Thoracic aorta (tissue), 2 donors: ENCODE measurements at places on chromosomes 1 and 21.

DNA sequence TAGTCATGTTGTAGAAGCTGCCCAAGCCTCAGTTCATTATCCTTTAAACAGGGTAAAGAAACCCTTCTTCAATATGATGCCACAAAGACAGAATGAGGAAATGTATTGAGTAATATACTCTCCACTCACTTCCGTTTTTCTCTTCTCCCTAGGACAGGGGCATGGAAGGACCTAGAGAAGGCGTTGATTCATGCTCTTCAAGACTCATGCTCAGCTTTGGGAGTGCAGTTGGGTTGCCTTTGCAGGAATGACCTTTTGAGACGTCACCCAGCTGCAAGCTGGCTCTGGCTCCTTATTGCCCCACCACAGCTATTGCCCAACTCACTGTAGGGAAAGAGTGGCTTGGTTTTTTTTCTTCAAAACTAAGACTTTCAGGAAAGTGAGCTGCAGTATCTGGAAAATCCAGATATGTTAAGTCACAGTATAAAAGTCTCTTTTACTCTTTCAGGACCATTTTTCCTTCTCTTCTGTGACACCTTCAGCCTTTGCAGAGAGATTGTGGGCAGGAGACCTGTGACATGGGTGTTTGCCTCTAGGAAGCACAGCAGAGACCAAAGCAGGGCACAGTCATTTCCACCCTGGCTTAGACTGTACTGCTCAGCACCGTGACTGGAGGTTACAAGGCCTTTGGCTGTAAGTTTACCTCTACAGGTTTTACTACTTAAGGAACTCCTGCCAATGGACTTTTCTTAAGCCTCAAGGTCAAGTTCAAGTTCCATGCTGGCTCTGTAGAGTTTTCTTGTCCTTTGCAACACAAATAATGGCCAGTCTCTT is 39.5 kb downstream of the XCL2 start:
- DNase-seq = peak; percentile 21

- no peak for DNase-seq
These were observed 3.2 kb downstream of the DVL1 start for GRCh38 chr1:1345860-1346500.

DNA sequence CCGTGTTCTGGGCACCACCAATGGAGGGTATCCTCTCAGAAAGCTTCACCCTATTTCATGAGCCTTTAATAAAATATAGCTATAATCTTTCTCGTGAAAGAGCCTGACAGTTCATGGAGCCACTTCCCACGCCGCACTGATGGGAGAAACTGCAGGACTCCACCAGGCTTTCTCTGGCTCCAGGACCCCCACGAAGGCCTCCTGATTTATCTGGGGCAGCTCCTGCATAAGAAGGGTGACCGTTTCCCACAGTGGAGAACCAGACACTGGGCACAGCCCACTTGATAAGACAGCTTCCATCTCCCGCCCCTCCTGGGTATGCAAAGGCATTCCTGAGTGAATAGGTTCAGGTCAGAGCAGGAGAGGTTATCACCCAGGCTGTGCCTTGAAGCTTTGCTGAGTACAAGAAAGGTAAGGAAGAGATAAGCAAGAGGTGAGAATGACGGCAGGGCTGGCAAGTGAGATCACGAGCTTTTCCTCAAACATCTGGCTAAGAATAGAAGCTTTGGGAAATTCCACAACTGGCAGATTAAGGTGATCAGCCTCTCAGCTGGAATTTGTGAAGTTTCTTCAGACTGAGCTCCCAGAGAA is 499.8 kb downstream of the KIF26B start:
- no peak for DNase-seq

- DNase-seq = no peak
These were observed 104.6 kb upstream of the F3 start for GRCh38 chr1:94646141-94646643.

- no peak for DNase-seq
These were observed 265.1 kb upstream of the NEGR1 start for GRCh38 chr1:72547412-72547811.

DNA sequence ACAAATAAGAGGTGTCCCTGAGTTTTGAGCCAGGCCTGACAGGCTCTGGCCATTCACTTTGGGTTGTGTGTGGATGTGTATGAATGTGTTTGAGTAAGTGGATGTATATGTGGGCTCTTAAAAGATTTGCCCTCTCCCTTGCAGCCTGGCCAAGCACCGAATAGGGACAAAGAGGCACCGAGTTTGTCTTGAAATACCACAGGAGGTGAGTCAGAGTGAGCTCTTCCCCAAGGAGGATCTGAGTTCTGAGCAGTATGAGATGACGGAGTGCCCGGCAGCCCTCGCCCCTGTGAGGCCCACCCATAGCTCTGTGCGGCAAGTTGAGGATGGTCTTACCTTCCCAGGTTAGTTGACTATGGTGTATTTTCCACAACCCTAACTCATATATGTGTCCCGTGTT is 19.0 kb downstream of the KDM4A start:
- DNase-seq = no peak

- DNase-seq = no peak
These were observed 103.7 kb upstream of the DPT start for GRCh38 chr1:168832661-168833060.

DNA sequence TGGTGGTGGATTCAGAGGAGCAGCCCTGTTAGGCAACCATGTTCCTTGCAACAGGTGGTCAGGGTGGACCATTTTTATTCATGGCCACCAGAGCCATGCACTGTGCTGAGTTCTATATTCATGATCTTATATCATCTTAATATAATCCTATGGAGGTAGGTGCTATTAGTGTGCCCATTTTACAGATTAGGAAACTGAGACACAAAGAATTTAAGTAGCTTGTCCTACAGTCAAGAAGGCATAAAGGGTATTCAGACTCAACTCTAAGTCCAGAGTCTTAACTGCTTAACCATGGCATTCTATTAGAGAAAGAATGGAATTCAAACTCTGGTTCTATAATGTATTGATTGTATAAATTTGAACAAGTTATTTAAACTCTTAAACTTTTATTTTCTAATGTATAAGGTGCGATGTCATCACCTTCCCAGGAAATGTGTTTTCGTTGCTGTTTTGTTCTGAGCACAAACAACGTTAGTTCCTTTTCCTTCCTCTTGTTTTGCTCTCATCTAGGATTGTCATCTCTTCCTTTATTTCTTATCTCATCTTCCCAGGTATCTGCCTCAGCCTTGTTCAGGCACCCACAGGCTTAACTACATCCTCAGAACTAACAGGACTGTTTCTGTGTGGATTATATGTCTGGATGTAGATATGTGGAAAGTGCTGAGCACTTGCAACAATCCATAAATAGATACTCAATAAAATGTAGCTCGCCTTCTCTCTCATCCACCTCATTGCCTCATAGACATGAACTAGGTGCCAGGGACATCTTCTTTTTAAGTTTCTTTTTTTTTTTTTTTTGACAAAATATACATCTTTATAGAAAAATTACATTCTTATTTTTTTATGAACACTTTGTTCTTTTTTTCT is 207.1 kb downstream of the NFIA start:
- no peak for DNase-seq

DNA sequence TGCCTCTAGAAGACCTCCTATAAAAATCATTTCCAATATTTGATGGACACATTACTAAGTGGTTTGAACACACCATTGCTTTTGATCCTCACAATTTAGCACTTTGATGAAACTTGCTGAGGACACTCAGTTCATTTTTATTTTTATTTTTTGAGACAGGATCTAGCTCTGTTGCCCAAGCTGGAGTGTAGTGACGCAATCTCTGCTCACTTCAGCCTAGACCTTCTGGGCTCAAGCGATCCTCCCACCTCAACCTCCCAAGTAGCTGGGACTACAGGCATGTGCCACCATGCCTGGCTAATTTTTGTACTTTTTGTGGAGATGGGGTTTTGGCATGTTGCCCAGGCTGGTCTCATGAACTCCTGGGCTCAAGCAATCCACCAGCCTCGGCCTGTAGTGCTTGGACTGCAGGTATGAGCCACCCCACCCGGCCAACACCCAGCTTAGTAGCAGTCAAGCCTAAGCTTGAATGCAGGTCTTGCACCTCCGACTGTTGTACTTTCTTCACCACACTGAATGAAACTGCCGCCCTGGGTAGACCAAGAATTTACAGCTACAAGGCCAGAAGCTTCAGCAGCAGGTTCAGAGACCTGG is 24.8 kb upstream of the ATP2B4 start:
- no peak for DNase-seq

DNA sequence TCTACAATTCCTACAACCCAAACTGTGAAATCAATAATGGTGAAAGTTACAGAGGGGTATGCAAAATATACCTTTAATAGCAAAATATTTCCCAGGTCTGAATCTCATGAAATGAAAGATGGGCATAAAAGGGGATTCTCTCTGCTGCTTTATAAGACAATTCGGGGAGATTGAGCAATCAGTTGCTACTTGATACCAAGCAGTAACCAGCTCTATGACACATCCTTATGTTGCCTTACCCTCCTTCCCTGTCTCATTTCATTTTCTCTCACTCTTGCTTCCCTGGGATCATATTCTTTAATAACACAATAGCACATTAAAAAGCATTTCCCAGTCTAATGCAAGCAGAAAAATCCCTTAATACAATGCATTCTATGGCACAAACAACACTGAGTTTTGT is 29.0 kb downstream of the ZSWIM5 start:
- DNase-seq = no peak

DNA sequence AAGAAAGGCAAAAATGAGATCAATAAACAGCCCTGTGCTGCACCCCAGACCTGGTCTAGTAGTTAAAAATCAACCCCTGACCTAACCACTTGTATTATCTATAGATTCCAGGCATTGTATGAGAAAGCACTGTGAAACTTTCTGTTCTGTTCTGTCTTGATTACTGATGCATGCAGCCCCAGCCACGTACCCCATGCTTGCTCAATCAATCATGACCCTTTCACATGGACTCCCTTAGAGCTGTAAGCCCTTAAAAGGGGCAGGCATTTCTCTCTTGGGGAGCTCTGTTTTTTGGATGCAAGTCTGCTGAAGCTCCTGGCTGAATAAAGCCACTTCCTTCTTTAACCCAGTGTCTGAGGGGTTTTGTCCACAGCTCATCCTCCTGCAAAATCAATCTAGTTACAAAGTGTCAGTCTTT is 24.2 kb upstream of the CD34 start:
- no peak for DNase-seq

- no peak for DNase-seq
These were observed 8.1 kb downstream of the COL8A2 start for GRCh38 chr1:36116901-36117300.

GRCh38 chr1:40973912-40974311 is 5.6 kb upstream of the CTPS1 start:
- no peak for DNase-seq

GRCh38 chr1:75062111-75062510 is 72.1 kb upstream of the LHX8 start:
- DNase-seq = no peak

GRCh38 chr1:228289239-228289849 is 81.5 kb downstream of the OBSCN start:
- DNase-seq = no peak
